ENCODE measurements at places on chromosomes 12 and 14.

DNA sequence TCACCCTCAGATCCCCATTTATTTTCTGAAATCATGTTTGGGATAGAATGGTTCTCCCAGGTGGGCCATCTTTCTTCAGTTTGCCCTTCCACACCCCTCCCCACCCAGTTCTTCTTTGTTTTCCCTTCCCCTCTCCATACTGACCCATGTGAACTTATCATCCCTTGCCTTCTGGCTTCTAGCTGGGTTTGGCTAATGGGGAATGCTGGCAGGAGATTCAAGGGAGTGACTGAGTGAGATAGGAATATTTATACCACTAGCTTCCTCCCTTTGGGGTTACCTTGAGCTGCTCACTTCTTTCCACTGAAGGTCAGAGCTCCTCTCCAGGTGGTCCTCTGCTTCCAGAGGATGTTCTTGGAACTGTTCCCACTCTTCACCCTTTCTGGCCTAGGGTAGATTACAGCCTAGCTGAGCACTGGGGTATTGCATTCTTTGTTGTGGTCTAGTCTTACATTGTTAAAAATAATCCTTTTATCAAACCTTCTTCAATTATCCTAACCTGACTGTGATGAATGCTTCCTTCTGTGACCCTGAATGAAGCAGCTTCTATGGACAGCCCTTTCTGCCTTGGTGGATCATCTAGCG, 88.3 kb upstream of the ATP2B1 start:
- no peak for DNase-seq

DNA sequence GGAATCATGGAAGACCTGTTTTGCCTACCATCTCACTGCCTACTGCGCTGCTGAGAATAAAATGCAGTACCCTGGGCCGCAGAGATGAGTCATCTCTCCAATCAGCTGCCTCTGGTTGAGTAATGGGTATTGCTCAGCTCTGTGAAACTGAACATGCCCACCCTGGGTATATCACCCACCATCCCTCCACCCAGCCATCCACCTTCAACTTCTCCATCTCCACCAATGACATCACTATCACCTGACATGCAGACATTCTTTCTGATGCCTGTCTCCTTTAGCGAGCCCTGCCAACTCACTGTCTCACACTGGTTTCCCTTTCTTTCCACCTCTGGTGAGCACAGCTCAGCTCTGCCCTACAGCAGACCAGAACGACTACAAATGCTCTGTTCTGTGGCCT, 33.6 kb downstream of the E2F7 start:
- no peak for DNase-seq

GRCh38 chr12:124456133-124456651, 111.2 kb downstream of the NCOR2 start:
- no peak for DNase-seq

DNA sequence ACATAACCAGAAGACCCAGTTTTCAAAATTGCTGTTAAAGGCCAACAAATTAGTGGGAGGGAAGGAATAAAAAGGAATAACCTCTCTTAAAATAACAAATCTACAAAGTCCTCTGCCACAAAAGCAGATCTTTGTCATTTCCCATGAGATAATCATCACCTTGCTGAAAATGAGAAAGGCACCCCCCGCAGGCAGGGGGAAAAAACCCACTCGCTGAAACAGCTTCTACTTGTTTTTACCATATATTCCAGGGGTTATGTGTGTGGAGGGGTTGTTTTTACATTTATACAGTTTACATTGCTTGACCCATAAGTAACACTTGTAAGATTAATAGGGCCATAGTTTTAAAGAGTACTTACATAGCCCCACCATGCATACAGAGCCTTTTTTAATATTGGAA, 131.0 kb downstream of the PRICKLE1 start:
- DNase-seq, result no peak

DNA sequence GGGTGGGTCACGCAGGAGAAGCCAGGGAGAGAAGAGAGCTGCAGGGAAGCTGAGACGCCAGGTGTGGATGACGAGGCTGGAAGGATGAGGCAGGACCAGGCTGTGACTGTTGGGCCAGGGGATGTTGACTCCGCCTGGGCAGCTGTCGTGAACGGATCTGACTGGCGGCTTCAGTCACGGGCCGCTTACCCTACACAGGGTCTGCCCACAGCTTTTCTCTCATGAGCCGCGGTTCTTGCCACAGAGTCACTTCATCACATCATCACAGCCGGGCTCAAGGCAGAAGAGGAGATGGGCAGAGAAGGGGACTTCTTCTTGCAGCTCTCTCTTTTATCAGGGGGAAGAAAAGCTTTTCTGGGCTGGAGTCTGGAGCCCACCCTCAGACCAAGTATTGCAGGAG, 7.7 kb downstream of the CLBA1 start:
- no peak for DNase-seq

DNA sequence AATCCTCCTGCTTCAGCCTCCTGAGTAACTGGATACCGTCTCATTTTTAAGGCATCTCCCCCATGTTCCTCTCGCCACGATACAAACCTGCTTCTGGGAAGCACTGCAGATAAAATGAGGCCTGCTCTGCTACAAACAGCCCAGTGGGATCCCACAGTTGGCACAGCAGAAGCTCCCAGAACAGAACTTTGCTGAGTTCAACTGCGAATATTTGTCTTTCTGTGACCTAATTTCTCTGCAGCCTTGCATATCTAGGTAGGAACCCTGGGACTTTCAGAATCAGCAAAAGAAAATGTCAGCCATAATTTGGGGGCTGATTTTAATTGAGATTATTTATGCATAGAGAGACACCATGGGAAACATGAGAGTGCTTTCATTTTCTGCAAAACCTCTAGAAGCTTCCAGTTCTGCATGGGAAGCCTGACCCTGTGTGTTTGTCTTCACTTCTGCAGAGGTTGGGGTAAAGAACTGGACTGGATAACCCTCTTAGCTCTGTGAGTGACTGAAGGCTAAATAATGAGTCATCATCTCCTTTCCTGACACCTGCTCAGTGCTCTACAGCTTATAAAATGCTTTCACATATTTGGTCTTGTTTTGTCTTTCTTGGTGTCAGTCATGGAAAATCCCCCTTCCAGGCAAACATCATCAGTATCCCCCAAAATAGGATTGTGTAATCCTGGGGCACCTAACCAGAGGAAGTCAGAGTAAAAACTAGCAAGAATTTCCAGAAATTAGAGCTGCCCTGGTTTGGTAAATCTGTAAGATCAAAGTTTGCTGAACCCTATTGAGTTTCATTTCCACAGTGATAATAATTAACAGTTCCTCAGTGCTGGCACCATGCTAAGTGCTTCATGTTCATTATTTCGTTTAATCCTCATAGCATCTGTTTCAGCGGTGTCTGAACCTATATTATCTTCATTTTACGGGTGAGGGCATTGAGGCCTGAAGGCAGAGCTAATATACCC, 185.8 kb downstream of the SLC15A4 start:
- no peak for DNase-seq

DNA sequence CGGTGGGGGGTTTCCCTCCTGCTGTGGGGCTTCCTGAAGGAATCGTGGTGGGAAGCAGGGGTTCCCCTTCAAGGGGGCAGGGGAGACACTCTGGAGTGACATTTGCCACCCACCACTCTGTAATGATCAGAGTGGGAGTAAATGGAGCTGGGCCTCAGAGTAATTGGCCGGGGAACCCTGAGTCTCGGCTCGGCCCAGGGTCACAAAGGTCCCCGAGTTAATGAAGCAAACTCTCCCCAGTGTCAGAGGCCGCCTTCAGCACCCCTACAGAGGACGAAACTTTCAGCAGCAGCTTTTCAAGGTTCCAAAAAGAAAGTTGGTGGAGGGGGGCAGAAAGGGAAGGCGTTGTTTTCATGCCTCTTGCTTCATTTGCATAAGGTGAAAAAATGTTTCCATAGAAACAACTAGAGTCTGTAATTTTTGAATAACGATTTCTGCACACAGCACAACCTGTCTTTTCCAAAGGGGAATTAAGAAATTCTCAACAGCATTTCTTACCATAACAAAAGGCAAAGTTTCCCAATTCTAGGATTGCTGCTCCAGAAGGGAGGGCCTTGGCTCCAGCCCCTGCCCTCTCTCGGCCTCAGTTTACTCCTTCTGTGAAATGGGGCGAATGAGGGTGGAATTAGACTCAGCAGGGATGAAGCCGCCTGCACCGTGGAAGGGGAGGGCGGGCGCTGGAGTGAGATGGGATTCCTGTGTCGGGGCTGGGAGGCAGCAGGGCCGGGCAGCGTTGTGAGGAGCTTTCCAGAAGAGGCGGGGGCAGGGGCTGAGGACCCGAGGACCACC, 67.0 kb upstream of the BEGAIN start:
- DNase-seq, result no peak

GRCh38 chr12:68771223-68771925, 25.4 kb downstream of the SLC35E3 start:
- DNase-seq, result no peak

DNA sequence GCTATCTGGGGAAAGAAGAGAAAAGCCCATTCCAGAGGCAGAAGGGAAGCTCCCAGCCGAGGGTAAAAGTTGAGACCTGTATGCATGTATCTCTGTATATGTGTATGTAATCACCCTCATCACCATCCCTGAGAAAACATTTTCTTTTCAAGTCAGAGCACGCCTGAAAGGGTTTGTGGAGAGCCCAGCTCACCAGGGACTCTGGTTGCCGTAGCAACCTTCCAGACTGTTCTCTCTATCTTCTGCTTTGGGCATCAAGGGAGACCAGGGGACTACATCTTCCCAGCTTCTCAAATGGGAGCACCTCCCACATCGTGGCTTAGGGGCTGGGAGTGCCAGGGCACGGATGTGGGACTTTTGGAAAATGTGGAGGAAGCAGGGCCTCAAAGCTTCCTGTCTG, 93.5 kb downstream of the GALNT8 start:
- no peak for DNase-seq

DNA sequence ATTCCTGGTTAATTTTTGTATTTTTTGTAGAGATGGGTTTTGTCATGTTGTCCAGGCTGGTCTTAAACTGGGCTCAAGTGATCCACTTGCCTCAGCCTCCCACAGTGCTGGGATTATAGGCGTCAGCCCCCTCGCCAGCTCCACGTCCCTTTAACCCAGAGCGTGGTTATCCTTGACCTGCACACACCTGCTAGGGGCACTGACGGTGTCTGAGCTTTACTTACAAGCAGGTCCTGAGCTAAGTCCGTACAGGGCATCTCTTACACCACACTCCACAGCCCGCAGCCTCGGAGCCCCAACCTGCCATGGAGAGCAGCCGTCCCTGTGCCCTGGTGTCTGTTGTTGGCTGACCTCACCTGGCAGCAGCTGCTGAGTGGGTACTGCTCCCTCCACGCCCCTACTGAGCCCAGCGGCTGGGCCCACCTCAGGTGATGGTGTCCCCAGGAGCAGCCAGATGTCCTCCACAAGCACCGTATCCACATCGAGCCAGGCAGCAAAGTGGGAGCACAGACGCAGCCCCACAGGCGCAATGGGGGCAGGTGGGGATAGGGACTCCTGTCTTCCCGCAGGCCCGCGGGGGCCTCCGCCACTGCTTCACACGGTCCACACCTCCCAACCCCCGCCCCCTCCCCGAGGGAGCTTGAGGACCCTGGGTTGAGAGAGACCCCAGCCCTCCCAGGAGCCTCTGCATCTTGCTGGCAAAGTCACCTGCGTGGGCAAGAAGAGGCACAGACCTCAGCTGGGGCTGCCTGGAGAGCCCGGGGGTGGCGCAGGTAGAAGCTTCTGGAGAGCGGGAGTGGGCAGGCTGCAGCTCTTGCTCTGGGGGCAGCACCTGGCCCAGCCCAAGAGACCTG, 325.4 kb upstream of the SFSWAP start:
- no peak for DNase-seq

DNA sequence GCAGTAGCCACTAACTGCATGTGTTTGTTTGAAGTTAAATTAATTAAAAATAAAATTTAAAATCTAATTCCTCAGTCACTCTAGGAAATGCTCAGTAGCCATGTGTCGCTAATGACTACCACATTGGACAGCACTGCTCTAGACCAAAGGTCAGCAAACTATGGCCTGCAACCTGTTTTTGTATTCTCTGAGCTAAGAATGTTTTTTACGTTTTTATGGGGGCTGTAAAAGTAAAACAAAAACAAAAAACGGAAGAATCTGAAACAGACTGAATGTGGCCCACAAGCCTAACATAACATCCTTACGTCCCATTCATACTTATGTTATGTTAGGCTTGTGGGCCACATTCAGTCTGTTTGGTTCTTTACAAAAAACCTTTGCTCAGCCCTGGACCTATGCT, 57.8 kb downstream of the LIN52 start:
- DNase-seq, result no peak

DNA sequence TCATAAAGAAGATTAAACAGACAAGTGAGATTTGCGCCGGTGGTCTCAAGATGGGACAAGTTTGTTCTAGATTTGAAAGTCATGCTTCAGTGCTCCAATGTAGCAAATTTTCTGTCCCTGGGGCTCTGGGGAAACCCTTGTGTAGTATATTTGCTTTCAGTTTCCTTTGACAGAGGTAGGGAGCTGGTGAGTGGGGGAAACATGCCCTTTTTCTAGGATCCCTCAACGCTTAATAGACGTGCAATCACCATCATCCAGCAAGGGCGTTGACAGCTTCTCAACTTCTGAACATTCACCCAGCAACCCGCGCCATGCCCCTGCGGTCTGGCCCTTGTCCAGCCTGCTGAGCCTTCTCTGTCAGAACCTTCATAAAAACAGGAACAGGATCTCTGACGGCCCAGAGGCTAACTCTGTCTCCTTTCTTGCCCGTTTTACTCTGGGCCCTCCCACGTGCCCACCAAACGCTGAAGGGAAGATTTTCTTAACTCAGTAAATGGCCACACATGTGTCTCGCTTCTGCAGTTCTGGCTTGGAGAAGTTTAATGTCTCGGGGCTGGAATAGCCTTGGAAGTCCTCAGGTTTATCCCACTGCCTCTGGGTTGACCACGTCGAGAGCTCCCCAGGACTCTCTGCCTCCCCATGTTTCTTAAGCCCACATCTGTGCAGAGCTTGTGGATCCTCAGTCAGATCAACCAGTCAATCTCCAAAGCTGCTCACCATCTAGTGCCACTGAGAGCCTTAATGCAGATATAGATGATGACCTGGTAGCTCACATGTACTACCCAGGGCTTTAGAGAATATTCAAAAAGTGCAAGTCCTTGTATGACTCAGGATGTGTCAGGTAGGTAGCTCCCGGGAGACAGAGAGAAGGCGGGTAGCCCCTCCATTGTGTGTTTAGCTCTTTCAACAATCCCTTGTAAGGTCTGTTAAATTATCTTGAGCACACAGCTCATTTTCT, 58.1 kb upstream of the CCND2 start:
- peak; percentile 74 for DNase-seq

DNA sequence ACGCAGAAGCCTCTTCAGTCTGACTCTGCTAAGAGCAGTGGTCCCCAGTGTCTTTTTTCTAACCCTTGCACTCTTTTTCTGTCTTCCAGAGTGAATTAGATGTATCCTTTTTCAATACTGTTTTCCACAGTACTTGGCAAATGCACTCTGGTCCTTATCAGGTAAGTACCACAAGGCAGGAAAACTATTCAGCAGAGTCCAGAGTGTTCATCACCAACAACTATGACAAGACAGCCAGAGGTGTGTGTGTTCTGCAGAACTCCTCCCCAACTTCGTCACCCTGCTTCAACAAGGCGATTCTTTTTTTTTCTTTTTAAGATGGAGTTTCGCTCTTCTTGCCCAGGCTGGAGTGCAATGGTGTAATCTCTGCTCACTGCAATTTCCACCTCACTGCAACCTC, 54.3 kb upstream of the STRN3 start:
- DNase-seq, result no peak

DNA sequence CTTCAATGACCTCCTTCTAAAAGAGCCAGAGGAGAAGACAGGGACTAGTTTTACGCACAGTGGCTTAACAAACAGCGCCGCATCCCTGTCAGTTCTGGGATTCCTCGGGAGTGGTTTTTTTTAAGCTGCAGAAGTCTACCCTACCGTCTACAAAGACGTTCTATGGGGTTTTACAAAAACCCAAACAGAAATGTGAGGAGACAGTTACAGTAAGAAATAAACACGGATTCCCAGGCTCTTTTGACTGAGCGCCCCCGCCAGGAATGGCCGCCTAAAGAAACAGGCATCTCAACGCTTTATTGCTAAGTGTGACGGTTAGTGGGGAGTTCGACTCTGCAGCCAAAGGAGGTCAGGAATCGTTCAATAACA, 484 bp downstream of the ALKBH1 start:
- DNase-seq, result no peak

All from right atrium auricular region (tissue), 2 donors.